ENCODE measurements at places on chromosomes 13 and 19.

GRCh38 chr13:98291658-98292057 lies 114.6 kb upstream of the RNF113B start:
- DNase-seq, result no peak

DNA sequence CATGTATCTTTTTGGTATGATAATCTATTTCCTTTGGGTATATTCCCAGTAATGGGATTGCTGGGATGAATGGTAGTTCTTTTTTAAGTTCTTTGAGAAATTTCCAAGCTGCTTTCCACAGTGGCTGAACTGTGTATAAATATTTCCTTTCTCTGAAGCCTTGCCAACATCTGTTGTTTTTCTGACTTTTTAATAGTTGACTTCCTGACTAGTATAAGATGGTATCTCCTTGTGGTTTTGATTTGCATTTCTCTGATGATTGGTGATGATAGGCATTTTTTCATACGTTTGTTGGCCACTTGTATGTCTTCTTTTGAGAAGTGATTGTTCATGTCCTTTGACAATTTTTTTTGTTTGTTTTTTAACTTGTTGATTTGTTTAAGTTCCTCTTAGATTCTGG lies 61.6 kb upstream of the PCDH17 start:
- no peak for DNase-seq

- DNase-seq, result no peak
These were observed 3.6 kb downstream of the SERTAD1 start for GRCh38 chr19:40421993-40422747.

DNA sequence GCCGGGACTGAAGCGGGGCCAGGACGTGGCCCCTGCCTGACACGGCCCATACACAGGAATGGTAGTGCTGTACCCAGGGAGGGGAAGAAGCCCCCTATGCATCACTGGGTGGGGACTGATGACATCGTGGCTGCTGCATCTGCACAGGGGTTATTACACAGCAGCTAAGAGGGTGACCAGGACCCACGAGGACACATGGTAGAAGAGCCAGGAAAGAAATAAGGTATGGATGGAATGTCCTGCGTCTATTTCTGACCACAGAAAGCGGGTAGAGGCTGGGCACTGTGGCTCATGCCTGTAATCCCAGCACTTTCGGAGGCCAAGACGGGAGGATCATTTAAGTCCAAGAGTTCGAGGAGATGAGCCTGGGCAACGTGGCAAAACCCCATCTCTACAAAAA lies 24.1 kb downstream of the DCAF15 start:
- no peak for DNase-seq

DNA sequence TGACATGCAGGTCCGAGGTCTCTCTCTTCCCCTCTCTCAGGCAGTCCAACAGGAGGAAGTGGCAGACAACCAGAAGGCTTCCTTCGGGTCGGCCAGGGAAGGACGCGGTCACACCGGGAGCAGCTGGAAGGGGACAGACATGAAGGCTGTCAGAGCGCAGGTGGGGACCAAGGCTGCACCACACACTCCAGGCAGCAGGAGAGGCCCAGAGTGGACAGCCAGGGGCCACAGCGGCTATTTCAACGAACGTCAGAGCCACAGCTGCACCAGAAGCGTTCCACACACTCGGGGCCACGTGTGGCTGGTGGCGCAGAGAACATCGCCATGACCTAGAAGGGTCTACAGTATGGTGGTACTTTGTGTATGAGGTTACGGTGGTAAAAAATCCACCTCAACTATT lies 16.0 kb upstream of the SLC39A3 start:
- no peak for DNase-seq

DNA sequence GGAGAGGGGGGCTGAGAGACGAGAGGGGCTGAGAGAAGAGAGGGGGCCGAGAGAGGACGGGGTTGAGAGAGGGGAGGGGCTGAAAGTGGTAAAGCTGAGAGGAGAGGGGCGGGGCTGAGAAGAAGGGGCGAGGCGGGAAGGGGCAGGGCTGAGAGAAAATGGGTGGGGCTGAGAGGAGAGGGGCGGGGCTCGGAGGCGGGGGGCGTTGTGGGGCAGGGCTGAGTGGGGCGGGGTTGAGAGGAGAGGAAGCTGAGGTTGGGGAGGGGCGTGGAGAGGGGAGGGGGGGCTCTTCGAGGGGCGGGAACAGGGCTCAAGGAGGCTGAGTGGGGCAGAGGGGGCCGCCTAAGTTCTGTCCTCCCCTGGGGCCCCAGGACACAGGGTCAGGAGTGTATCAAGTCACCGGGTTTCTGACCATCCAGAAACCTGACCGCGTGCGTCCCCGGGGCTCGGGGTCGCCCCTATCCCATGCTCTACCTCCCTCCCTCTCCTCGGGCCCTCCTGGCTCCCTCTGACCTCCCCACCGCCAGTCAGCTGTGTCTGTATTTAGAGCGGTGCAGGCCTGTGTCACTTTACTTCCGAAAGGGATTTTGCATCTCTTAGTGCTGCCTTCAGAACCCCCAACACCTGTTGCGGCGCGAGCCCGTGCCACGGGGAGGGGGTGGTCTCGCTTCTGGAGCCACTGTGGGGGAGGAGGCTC lies 38.6 kb upstream of the SEMA6B start:
- peak; percentile 16 for DNase-seq
